ENCODE measurements at places on chromosomes 7 and 10.

DNA sequence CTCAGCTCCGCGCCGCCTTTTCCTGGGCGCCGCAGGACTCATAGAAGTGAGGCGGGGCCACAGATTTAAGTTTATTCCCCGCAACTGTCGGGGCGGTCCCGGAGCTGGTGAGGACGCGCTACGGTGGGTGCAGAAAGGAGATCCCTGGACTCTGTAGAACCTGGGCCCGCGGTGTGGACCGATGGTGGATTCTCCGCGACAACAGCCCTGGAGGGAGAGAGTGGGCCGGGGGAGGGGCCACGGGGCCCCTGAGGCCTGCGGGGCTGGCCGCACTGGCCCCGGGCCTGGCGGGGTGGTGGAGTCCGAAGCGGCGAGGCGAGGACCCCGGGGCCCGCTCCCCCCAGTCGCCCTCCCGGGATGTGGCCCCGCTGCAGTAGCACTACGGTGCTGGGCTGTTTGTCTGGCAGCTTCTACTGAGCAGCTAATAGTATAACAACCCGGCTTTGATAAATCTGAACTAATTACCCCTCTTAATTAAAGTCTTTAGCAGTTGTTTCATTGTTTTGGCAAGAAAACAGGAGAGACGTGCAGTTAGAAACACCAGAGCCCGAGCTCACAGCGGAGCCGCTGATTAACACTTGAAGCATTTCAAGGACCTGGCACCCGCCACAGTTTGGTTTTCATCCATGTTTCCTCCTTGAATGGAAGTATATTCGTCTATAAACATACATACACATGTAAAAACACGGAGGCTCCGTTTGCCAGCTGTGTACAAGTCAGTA lies 4.2 kb downstream of the FEZF1 start:
- no peak for DNase-seq

- no peak for DNase-seq
These were observed 6.8 kb downstream of the TACR2 start for GRCh38 chr10:69409968-69410367.

DNA sequence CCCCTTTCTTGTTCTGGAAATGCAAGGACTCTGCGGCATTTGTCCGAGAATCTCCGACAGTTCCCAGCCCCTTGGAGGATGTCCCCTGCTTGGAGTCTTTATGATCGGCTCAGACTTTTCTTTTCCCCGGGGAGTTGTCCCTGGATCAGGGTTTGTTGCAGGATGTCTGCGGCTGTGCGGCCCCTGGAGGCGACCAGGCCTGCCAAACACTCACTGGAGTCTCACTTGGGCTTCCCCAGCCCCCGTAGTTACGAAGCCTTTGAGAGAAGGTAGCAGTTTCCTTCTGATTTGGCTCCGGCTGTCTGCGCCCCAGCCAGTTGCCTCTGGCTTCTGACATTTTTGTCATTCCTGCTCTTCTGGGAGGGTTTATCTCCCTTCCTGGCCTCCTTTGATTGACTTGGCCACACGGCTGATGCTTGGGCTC lies 16.1 kb downstream of the COL26A1 start:
- no peak for DNase-seq

GRCh38 chr7:141304291-141304690 lies 230.4 kb downstream of the TMEM178B start:
- DNase-seq = no peak

- DNase-seq = no peak
These were observed 225.0 kb downstream of the CTNNA3 start for GRCh38 chr10:67471022-67471421.

GRCh38 chr7:142440219-142440905 lies 182.5 kb upstream of the PRSS58 start:
- no peak for DNase-seq

- DNase-seq = no peak
These were observed 207.9 kb downstream of the PLXNA4 start for GRCh38 chr7:132368246-132368900.
